T follicular helper cell (primary cell): ENCODE measurements at places on chromosomes 3 and 15.

DNA sequence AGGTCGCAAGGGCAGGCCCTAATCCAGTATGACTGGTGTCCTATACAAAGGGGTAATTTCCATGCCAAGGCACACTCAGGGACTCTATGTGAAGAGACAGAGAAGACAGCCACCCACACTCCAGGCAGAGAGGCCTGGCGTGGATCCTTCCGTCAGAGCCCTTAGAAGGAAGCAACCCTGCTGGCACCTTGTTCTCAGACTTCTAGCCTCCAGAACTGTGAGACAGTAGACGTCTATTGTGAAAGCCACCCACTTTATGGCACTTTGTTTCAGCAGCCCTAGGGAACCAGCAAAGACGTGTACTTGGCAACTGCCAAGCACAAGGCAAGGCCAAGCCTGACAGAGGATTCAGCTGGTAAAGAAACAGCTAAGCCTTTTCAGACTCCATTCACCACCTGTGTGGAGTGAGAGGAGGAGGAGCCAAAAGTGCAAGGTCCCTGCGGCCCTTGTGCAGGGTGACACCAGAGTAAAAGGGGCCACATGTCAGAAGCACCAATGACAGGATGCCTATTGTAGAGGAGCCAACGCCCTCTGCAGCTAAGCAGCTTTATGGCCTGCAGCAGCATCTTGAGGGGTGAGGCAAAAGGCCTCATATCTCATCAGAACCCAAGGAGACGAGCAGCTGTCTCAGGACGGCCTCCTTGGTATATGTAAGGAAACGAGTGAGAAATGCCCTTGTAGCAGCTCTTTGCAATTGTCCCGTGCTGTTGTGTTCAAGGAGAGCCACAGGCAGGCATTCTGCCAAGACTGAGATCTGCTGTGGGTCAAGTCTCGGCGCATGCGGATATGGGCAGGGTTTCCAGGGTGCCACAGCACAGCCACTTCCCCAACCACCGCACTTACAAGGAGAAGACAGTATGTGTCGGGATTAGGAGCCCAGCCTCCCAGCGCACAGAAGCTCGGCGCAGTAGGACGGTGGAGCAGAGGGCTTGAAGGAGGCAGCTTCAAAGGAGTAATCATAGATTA, 121.5 kb upstream of the LIPC start:
- DNase-seq: no peak

GRCh38 chr15:98382139-98382538, 266.2 kb upstream of the IGF1R start:
- DNase-seq: no peak

GRCh38 chr3:31364188-31364587, 168.5 kb upstream of the STT3B start:
- DNase-seq: no peak

DNA sequence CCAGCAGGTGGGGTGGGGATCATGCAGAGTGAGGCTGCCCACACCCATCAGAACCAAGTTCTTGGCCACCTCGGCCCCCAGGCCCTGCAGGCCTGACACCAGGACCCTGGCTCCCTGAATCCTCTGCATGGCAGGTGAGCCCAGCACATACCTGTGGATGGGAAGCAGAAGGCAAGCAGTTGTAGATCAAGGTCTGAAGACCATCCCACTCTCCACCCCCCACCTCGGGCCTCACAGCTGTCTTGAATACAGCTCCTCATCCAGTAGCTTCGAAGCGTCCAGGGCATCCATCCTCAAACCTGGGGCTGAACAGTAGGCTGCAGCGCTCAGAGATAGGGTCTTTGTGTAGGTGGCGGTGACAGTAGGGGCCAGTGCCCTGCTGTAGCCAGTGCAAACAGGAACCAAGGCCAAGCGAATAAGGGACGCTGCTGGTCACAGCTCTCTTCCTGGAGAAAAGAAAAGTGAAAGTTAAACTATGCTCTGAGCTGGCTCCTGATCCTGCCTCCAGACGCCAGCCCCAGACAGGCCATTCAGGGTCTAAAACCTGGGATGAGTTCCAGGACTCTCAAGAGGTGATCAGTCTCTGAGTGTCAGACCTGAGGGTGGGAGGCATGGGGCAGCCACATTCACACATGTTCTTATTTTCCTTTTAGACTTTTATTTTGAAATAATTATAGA, at the start of gene UBA7:
TSS of gene UBA7 (minus strand) at position 457 of the 678 bp plus-strand sequence. CDS start at position 291, 166 bp downstream.
- no peak for DNase-seq

DNA sequence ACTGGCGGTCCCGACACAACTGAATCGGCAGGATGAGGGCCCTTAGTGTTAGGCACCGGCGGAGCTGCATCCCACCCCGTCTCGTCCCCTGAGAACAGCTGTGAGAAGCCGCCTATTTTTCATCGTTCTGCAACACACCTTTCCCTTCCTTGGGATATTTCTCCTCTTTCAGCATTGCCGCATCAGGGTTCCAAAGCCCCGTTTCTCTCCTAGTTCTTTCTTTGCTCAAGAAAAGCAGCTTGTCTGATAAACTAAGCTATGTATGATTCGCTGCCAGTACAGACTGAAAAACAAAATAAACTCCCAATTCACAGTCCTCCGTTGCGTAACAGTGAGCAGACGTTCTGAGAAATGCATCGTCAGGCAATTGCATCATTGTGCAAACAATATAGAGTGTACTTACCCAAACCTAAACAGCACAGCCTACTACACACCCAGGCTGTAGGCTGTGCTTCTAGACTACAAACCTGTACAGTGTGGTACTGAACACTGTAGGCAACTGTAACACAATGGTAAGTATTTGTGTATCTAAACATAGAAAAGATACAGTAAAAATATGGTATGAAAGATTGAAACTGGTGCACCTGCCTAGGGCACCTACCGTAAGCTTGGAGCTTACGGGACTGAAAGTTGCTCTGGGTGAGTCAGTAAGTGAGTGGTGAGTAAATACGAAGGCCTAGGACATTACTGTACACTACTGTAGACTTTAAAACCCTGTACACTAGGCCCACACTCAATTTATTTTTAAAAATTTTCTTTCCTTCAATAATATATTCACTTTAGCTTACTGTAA, 8.9 kb upstream of the ADAMTS17 start:
- DNase-seq: no peak

- peak; percentile 39 for DNase-seq
Observed at GRCh38 chr3:169812332-169813235, at the start of the genes LRRC34 and LRRIQ4. LRRC34 (minus strand) TSS chr3:169812904; CDS start chr3:169812548, 356 bp downstream. LRRIQ4 (plus strand) TSS chr3:169812870; CDS start chr3:169821922, 9,052 bp downstream.

- DNase-seq: no peak
Observed at GRCh38 chr3:29414468-29415224, 133.8 kb downstream of the RBMS3 start.

DNA sequence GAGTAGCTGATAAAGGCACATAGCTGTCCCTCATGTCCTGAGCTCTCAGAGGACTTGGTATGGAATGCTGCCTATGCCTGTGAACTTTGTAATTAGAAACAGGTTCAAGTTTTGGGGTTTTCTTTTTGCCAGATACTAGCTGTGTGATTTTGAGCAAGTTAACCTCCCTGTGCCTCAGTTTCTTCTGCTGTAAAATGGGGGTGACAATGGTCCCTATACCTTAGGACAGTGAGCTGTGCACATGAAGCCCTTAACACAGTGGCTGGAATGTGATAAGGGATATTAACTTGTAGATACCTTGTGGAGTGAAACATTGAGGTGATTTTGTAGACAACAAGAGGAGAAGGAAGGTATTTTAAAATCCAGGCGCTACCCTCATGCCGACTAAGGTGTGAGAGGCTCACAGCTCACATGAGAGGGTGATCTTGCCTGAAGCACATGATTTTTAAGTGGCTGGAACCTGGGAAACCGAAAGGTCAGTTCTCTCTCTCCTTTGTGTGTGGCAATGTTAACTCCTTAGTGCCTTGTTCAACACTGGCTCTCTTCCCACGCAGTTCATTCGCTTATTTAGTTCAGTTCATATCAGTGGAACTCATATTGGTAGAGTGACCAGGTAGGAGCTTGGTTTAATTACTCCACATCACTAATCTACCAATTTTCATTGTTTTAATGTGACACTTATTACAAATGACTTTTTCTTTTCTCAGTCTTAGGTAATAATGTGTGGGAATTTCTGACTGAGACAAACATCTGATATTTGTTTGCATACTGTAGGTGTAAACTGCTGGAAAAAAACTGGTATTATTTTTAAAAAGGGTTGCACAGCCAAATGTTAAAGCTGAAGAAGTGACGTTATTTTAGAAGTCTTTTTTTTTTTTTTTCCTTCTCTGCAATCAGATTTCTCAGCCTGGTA, 236.2 kb downstream of the ITPR1 start:
- no peak for DNase-seq

GRCh38 chr3:11136830-11137626, 17.3 kb upstream of the HRH1 start:
- DNase-seq: no peak

DNA sequence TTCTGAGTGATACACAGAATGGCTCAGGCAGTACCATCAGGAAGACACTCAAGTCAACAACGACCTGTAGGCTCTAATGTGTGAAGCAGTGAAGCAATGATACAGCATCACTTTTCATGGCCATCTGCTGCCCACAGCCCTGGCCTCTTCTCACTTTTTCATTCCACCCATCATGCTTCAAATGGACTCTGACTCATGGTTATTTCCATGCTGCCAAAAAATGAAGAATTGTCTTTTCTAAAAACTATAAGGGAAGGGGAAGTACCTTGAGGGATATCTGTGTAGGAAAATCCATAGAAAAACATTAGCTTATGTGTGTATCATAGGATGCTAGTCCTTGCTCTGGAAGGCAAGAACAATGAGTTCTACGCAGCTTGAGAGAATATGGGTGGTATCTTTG, 11.5 kb downstream of the HGD start:
- DNase-seq: no peak

- DNase-seq: no peak
Observed at GRCh38 chr15:69476704-69477473, 24.3 kb downstream of the RPLP1 start.

DNA sequence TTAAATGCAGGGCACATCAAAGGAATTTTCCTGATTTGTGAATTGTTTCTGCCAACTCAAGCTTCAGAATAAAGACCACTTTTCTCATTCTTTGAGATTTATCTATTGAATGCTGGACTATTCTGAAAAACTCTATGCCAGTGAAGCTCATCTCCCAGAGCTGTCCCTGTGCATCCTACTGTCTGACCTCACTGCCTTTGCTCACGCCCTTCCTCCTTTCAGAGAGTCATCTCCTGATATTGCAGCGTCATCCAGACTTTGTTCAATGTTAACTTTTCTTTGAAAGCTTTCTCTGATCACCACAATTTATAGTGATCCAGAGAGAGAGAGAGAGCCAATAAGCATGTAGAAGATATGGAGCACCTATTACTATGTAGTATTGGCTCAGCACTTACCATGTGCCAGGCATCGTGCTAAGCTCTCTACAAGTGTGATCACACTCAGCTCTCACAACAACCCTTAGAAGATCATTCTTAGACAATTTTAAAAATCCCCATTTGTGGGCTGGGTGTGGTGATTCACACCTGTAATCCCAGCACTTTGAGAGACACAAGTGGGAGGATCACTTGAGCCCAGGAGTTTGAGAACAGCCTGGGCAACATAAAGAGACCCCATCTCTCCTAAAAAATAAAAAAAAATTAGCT, 30.2 kb upstream of the TLE3 start:
- DNase-seq: no peak

GRCh38 chr3:97656638-97657037, 107.9 kb upstream of the ARL6 start:
- no peak for DNase-seq

- DNase-seq: no peak
Observed at GRCh38 chr3:149969110-149969939, 1.4 kb downstream of the PFN2 start.

DNA sequence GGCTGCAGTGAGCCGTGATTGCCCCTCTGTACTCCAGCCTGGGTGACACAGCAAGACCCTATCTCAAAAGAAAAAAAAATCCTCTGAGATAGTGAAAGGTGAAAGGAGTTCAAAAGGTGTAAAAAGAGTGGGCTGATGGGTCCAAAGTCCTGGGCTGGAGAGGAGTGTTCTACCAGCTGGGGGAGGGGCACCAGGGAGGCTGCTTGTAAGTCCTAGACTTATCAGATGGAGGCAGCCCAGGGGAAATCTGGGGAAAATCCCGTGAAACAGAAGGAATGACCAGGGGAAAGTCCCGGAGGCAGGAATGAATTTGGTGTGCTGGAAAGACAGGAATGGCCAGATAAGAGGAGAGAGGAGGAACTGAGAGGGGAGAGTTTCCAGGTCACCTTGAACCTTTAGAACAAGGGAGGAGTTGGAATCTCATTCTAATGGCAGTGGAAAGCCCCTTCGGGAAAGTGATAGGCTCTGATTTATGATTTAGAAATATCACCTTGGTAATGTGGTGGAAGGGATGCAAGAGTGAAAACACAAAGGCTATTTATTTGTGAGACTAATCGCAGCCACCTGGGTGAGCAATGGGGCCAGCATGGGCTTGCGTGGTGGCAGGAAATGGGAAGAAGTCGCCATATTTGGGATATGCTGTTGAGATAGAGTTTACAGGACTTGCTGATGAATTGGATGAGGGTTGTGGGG, 23.4 kb upstream of the PPP4R2 start:
- DNase-seq: no peak

GRCh38 chr3:24682141-24682547, 187.5 kb upstream of the THRB start:
- DNase-seq: no peak

DNA sequence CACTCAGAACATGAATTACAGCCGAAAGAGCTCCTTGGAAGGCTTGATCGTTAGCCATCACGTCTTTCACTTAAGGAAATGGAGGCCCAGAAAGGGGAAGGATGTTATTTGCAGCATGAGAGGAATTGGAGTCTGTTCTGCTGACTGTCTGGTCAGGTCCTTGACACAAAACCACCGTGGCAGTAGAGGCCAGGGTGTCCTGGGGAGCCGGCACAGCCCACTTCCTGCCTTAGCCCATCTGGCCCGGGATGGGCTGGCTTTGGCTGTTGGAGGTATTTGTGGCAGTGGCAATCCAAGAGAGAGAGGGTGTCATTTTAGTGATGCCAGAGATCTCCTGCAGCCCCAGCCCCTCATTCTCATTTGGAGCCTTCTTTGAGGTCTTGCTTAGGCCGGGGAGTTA, 37.4 kb downstream of the ST6GAL1 start:
- DNase-seq: no peak

GRCh38 chr15:31304751-31305365, 21.8 kb upstream of the KLF13 start:
- no peak for DNase-seq

- DNase-seq: no peak
Observed at GRCh38 chr3:159619341-159619885, 369.2 kb upstream of the IL12A start.

GRCh38 chr15:73991260-73991659, 835 bp downstream of the STOML1 start:
- no peak for DNase-seq

DNA sequence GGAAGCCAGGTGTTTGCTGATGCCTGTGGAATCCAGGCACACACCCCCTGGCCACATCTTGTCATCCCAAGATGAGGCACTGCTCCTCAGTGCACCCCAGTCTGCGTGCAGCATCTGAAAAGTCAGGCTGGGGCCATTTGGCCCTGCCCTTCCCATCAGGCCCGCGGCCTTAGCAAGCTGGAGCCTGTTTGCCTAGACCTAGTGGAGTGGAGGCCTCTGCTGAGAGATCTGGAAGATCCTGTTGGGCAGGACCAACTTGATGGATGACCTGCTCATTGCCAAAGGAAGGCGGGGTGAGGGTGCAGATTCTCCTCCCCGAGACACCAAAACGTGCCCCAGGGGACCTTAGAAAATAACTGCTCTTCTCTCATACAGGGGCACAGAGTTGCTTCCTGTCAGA, 220.2 kb downstream of the SHQ1 start:
- no peak for DNase-seq

- DNase-seq: no peak
Observed at GRCh38 chr3:196554205-196554604, 14.1 kb downstream of the WDR53 start.

GRCh38 chr15:67126551-67127330, 61.3 kb downstream of the SMAD3 start:
- no peak for DNase-seq
